ENCODE measurements at places on chromosomes 7 and 10.
A peak's percentile ranks its signal among the peaks of the same experiment; 100 is the strongest.

DNA sequence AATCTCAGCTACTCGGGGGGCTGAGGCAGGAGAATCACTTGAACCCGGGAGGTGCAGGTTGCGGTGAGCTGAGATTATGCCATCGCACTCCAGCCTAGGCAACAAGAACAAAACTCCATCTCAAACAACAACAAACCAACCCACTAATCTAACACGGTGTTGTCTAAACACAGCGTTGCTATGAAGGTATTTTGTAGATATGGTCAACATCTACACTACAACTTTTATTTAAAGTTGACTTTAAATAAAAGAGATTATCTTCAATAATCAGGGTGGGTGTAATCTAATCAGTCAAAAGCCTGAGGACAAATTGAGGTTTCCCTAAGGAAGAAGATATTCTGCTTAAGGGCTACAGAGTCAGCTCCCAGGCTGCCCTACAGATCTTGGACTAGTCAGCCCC, 24.2 kb downstream of the BAIAP2L1 start:
- no peak for DNase-seq

- DNase-seq: no peak
Measured at GRCh38 chr10:78417425-78418370, 384.0 kb downstream of the RPS24 start.

- DNase-seq: no peak
Measured at GRCh38 chr7:43824963-43825362, 44.4 kb downstream of the MRPS24 start.

GRCh38 chr7:128197589-128197988, 43.5 kb upstream of the LEP start:
- no peak for DNase-seq

DNA sequence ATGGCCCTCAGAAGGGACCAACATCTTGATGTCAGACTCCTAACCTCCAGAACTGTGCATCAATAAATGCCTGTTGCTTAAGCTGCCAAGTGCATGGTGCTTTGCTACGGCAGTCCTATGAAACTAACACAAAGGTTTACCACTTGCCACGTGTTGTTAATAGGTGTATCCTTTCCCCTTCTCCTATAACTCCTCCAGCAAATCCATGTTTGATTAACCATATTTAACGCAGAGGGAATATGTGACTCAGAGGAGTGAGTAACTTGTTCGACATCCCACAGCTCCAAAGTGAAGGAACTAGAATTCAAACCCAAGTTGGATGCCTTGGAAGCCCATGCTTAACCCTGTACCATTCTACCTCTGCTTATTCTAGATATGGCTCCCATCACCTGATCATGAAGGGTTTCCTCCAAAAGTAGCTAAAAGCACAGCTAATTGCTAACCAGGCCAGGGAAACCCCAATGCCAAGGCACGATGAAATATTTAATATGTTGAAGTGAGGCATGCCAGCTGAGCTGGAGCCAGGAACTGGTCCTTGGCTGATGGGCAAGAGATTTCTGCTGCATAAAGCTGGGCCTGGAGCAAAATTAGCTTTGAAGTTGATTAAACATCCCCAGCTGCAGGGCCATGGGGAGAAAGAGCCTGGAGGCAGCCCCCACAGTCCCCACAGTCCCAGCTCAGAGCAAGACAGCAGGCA, 131.9 kb downstream of the C10orf90 start:
- no peak for DNase-seq

DNA sequence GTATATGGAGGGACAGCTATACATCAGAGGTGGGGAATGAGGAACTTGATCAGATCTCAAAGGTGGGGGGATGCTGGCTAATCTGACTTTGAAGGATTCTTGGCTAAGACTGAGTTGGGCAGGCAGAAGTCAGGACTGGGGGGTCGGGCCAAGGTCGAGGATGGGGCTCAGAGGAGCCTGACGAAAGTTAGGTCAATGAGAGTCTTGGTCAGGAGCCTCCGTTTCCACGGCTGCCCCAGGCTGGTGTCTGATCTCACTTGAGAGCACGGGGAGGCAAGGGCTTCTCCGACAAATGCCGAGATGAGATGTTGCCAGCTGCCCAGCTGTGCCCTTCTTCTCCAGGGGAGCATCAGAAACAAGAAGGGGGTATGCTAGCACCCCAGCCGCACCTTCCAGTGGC, 5.7 kb downstream of the SLC29A3 start:
- DNase-seq: no peak

GRCh38 chr10:96719850-96720421, 378 bp downstream of the PIK3AP1 start:
- DNase-seq: peak; percentile 68

GRCh38 chr10:113322843-113323242, 230.0 kb upstream of the HABP2 start:
- no peak for DNase-seq

DNA sequence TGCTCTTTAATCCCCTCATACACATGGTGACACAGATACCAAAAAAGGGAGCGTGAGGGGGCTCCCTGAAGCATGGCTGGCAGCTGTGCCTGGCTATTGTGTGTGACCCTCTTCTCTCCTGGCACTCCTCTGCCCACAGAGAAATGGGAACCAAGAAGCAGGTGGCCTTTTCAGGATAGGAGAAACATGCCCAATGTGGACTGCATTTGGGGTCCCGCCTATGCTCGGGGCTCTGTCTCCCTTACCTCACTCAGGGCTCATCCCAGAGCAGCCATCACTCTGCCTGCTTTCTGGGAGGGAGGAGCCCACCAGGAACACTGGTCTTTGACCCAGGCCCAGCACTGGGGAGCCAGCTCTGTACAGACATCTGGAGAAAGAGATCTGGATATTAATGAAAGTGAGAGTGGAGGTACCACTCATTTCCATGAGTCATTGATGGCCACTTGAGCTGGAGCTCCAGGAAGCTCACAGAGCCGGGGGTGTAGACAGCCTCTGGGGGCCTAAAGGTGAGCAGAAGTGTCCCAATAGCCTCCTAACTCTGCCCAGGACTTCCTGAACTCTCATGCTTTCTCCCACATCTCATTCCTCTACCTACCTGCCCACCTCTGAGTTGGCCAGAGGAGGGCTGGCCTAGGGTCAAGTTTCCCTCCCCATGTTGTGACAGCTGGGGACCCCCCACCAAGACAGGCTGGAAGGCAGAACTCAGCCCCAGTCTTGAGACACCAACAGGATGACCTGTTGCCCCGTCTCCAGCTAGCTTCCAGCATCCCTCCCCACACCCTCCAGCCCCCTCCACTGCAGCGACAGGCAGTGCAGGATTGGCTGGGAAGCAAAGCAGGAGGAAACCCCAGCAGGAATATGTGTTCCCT, 42.6 kb downstream of the DRGX start:
- no peak for DNase-seq

- no peak for DNase-seq
Measured at GRCh38 chr7:102221961-102222360, 64.7 kb upstream of the SH2B2 start.

DNA sequence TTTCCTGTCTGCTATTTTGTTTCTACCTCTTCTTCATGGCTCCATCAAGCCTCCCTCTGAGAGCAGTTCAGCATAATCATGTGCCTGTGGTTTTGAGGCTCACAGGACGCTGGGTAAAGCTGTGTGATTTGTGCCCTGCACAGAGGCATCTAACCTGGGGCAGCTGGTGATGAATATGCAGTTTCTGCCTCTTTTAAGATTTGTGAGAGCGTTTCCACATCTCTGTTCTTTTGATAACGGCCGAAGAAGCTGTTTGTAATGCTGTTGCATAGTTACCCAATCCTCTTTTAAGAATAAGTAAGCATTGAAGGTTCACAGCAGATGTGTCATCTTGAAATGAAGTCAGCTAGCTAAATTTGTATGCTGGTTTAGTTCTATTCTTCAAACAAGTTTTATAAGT, 45.2 kb downstream of the PNLIPRP3 start:
- DNase-seq: no peak

DNA sequence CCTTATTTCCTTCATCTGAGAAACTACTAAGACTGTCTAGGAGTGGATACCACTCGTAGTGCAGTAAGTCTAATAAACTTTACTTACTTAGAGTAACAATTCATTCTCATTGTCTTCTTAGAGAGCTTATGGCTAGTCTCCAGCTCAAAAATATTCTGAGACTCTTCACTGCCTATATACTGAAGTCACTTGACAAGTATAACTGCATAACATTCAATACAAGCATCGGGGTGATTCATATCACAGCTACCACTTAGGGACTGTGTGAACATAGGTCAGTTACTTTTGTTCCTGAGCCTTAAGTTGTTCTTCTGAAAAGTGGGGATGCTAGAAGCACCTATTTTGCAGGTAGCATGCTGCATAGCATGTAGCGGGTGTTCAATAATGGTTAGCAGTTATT, 111.0 kb downstream of the HTR7 start:
- DNase-seq: no peak

DNA sequence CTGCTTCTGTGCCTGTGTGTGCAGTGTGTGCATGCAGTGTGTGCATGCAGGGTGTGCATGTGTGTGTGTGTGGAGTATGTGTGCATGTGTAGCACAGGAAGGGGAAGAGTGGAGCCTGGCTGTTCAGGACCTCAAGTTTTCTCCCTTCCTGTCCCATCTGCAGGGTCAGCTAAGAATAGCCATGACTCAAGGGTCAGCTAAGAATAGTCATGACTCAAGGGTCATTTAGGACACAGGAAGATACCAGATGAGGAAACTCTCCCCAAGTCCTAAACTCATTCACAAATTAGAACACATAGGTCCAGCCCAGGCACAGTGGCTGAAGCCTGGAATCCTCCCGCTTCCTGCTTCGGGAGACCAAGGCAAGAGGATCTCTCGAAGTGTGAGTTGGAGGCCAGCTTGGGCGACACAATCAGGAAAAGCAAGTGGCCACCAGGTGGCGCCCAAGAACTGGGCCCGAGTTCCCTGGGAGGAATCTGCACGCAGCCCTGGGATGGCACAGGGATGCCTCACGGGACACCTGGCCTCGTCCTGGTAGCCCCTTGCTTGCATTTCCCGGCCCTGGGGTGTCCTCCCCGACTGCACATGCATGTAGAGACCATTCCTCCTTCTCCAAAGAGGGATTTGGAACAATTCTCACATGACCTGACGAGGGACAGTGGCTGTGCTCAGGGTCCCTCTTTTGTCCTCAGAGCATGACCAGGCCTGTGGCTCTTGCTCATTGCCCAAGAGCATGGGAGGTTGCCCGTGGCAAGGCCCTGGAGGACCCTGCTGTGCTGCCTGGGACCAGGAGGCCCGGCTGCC, 21.4 kb upstream of the VOPP1 start:
- DNase-seq: peak; percentile 86

DNA sequence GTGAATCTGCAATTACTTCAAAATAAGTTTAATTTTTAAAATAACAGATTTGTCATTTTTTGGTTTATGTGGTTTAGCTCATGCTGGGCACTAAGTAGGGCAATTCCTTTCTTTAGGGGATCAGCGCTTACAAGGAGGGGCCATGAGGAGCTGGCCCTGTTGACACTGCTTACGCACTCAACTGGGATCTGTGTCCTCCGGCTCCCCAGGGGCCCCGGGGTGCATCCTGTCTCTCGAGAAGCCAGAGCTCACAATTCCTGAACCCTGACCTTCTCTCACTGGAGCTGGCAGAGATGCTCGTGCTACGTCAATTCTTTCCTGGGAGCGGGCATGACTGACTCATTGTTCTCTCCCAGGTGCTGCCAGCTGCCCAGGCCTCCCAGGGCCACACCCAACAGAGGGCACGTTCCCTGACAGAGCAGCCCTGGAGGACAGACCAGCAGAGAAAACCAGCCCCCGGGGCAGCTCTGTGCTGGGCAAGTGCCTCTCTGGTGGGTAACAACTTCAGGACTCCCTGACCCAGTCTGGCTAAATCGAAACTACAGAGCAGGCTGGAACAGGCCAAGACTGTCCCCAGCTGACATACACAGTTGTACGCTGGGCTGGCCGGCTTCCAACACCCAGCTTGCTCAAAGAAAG, 36.8 kb downstream of the CTBP2 start:
- DNase-seq: no peak

GRCh38 chr7:99719996-99720769, 14.8 kb downstream of the CYP3A7 start:
- DNase-seq: no peak

DNA sequence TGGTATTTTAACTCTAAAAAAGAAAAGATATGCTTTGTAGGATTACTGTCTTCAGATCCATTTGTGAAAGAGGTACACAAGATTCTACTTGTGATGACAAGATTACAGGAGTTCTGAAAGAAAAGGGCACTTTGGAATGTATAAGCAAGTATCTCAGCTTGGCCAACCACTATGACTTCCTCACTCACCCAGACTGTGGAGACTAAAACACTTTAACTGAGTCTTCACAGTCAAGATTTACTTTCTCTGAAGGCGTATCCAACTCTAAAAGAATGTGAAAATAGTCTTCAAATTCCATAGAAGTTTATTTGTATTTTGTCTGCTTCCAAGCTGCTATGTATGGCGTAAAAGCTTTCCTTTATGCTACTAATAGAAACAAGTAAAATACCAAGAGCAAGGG, 76.1 kb upstream of the SRRM3 start:
- DNase-seq: no peak

- no peak for DNase-seq
Measured at GRCh38 chr7:137399827-137400823, 56.6 kb upstream of the PTN start.

- no peak for DNase-seq
Measured at GRCh38 chr10:80081801-80082750, 3.6 kb downstream of the TMEM254 start.

- DNase-seq: no peak
Measured at GRCh38 chr10:118635674-118636402, 40.4 kb upstream of the PRLHR start.

- DNase-seq: no peak
Measured at GRCh38 chr7:148882841-148883265, 1.2 kb downstream of the EZH2 start.

DNA sequence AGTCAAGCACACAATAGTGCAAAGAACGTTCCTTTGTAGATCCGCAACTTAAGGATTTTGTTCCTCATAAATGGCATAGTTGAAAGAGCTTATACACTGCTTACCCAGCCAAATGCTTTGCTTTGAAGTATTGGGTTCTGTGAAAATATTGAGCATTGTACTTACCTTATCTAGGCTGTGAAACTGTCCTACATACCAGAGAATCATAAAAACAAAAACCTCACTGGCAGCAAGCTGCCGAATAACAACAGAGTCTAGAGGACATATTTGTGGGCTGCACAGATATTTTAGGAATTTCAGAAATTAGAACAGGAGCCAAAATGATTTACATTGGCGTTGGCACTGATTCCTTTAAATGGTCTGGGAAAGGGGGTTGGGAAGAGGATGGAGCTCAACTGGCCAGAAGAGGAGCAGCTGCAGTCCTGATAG, 174.8 kb downstream of the RTKN2 start:
- no peak for DNase-seq

DNA sequence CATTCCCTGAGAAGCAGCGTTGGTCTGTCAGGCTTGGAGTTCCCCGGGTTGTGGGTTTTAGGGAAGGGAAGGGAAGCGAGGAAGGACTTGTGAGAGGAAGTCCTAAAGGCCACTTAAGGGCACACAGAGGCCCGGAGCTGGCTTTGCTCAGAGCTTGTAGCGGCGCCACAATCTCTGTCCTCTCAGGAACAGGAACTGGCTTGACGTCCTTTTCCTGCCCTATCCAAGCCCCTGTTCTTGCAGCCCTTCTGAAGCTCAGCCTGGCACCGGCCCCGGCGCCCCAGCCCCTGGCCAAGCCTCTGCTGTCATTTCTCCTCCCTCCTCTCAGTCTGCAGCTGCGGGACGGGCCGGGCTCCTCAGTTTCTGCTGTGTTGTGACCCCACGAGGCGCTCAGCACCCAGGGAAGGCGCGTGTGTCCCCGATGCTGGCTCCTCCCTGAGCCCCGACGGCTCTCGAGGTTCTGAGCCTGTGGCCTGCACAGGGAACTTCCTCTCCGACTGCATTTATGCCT, at the start of gene GIMAP8:
GIMAP8 (plus strand) TSS at position 140 of the 511 bp plus-strand sequence. CDS start 16,069 bp downstream, outside the sequence.
- DNase-seq: peak; percentile 68

Data from stimulated activated CD4-positive, alpha-beta T cell treated with anti-CD3 and anti-CD28 coated beads, Interleukin-2, amount 100 ng/mL, for 24 hours (primary cell).